ENCODE measurements at places on chromosomes 16 and 17.
A peak's percentile ranks its signal among the peaks of the same experiment; 100 is the strongest.

DNA sequence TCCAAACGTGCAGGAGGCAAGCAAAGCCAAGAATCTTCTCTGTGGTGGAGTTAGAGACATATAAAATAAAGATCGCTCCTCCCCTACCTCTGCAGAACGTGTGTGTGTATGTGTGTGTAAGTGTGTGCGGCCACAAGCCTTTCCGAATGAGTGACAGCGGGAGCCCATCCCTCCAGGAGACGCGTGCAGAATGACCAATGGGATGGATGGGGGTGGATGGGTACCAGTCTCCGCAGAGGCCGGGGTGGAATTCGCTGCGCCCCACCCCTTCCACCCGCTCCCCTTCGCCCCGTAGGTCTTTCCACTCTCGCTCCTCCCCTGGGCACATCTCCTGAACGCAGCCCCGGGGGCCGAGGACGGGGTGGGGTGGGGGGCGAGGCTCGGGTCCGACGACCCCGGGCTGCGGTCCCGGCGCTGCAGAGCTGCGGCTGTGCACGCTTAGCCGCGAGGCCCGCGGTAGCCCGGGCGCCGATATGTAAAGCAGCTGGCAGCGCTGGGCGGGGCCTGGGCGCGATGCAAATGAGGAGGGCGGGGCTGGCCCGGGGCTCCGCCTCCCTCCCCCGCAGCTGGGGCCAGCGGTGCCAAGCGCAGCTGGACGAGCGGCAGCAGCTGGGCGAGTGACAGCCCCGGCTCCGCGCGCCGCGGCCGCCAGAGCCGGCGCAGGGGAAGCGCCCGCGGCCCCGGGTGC is at the start of gene PRKCB:
TSS of gene PRKCB (plus strand) at position 594 of the 688 bp plus-strand sequence.
- DNase-seq: peak; percentile 94

DNA sequence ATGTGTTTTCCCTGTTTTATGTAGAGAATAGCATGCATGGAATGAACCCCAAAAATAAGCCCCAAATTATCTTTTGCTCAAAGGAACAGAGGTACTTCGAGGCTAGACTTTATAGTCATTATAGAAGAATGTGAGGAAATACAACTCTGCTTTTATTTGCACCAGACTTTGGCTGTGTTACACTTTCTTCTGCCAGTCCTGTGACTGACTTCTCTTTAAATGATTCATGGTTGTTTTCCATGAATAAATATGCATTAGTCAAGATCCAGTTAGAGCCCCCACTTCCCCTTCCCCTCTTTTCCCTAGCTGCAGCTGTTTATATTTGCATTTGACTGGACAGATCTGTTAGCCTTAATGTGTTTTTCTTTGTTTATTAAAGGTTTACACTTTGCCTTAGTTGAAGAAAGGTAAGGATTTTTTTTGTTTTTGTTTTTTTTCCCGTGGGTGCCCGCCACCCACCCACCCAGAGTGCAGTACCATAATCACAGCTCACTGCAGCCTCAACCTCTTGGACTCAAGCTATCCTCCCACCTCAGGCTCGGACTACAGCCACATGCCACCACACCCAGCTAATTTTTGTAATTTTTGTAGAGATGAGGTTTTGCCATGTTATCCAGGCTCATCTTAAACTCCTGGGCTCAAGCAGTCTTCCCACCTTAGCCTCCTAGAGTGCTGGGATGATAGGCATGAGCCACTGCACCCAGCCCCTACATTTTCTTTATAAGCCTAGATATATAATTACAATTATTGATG is 152.6 kb downstream of the CYB561 start:
- no peak for DNase-seq

GRCh38 chr17:82357394-82357793 is 1.7 kb upstream of the TEX19 start:
- no peak for DNase-seq

- DNase-seq: no peak
These were observed 968.6 kb upstream of the RBFOX1 start for GRCh38 chr16:6363896-6364607.

- no peak for DNase-seq
These were observed 25.0 kb downstream of the CRISPLD2 start for GRCh38 chr16:84844559-84845495.

- no peak for DNase-seq
These were observed 888 bp downstream of the PIGW start for GRCh38 chr17:36535669-36536081.

GRCh38 chr16:76311260-76311659 is 34.1 kb downstream of the CNTNAP4 start:
- no peak for DNase-seq

DNA sequence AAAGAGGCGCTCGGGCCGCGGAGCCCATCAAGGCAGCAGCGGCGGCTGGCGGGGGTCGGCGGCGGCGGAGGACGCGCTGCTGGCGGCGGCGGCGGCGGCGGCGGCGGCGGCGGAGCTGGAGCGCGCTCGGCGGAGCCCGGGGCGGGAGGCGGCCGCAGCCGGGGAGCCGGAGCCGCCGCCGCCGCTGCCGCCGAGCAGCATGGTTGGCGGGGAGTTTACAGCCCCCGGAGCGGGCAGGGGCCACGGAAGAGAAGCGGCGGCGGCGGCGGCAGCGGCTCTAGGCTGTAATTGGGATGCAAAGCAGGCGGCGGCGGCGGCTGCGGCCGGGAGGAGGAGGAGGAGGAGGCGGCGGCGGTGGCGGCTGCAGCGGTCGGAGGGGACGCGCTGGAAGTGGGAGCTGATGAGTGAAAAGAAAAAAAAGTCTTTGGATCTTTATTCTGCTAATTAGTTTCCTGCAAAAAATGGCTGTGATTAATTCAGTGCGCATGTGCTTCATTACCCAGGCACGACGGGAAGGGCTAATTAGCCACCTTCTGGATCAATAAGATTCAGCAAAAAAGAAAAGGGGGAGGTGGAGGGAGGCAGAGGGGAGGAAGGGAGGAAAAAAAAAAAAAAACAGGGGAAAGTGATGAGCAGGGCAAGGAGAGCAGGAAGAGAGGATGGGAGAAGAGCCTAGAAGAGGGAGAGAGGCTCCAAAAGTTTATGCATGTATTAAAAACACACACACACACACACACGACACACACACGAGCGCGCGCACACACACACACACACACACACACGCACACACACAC is 10.9 kb upstream of the ZFHX3 start:
- DNase-seq: peak; percentile 31

DNA sequence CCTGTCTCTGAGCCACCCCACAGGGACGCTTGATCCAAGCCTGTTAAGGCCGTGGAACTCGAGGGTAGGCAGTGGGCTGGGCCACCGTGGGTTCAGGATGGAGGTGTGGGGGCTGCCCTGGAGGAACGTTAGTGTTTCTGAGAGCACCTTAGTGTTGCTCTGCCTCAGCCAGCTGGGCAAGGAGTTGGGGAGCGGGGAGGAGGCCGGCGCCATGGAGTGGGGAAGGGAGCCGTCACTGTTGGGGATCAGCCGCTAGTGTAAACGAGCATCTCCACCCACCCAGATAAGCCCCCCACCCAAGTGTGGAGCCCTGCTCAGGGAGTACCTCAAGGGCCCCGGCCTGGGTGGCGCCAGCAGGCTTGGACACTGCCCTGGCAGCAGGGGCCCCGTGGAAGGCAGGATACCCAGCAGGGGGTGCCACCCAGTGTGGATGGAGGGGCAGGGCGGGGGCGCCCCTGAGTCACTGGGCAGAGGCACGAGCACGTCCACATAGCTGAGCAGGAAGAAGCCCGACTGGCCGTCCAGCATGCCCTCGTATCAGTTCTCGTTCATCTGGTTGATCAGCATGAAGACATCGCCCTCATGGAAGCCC is 98.6 kb downstream of the KPNA2 start:
- no peak for DNase-seq

GRCh38 chr17:67127925-67128324 is 83.6 kb downstream of the CACNG1 start:
- DNase-seq: no peak

- no peak for DNase-seq
These were observed 5.5 kb downstream of the CYLD start for GRCh38 chr16:50747207-50747956.
